Stimulated activated CD4-positive, alpha-beta T cell treated with anti-CD3 and anti-CD28 coated beads, Interleukin-1b, Interleukin-23, amount 100 ng/mL, for 1 hour (primary cell): ENCODE measurements at places on chromosomes 7 and 10.

GRCh38 chr7:41825927-41826480, 123.1 kb upstream of the INHBA start:
- DNase-seq, result no peak

- no peak for DNase-seq
These were observed 17.2 kb upstream of the STRIP2 start for GRCh38 chr7:129417073-129417472.

- no peak for DNase-seq
These were observed 170.4 kb downstream of the WNT2 start for GRCh38 chr7:117152213-117153007.

- DNase-seq, result no peak
These were observed 361 bp upstream of the PLXDC2 start for GRCh38 chr10:19815731-19816410.

- DNase-seq, result no peak
These were observed 42.2 kb downstream of the MAD1L1 start for GRCh38 chr7:2190531-2190930.

GRCh38 chr7:42628054-42628453, 283.8 kb downstream of the C7orf25 start:
- DNase-seq, result no peak

DNA sequence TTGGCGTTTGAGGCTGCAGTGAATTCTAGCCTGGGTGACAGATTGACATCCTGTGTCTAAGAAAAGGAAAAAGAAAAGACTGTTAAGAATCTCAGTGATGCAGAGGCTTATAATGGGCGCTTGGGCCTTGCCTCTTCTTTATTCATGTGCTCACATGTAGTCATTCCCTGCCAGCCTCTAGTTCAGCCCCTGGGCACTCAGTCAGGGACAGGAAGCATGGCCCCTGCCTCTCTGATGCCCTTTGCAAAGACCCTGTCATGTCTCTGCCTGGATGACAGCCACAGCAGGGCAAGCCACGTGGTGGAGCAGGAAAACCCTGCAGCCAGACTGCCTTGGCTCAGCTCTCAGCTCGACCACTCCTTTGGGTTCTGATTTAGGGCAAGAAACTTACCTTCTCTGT, 368.9 kb downstream of the RPS24 start:
- no peak for DNase-seq

- no peak for DNase-seq
These were observed 61.1 kb upstream of the PDCD4 start for GRCh38 chr10:110810625-110811024.

DNA sequence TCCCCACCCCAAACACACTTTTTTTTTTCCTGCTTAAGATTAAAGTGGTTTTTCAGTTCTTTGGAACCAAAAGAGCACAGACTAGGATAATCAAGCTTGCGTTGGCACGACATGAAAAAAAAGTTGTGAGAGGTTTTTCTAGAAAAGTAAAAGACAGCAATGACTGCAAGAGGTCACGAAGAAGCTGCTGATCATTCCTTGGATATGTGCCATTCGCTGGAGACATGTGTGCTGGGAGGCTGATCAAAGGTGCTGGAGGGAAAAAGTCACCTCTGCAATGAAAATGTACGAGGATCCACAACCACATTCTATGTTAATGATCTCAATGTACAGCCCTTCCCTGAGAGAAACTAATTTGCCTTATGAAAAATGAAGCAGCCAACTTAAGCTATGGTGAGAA, 5.4 kb downstream of the AKR1B1 start:
- DNase-seq, result no peak

- no peak for DNase-seq
These were observed 730.5 kb downstream of the ZWINT start for GRCh38 chr10:55630491-55631056.

GRCh38 chr7:135557455-135558336, at the start of gene NUP205:
TSS of gene NUP205 (plus strand) at chr7:135557917. CDS start at chr7:135557945, 28 bp downstream.
- peak; percentile 34 for DNase-seq

- no peak for DNase-seq
These were observed 743 bp upstream of the ZCCHC24 start for GRCh38 chr10:79445977-79446757.

GRCh38 chr10:131131726-131132591, 179.6 kb downstream of the TCERG1L start:
- DNase-seq, result no peak

DNA sequence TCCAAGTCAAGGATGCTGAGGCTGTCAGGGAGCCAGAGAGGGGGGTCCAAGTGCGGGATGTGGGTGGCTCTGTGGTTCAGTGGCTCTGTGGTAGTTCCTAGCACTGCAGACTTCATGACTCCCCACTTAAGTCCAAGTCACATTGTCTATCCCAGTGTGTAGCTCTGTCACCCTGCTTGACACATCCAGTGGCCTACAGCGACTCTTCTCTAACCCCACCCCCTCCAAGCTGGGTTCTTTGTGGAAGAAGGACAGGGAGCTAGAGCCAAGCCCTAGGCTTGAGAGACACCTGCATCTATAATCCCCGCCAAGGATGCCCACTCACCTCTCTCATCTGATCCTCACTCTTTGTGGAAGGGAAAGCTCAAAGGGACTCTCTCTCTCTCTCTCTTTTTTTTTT, 57.6 kb downstream of the ADCYAP1R1 start:
- DNase-seq, result no peak

- no peak for DNase-seq
These were observed 32.1 kb upstream of the A1CF start for GRCh38 chr10:50917486-50917885.

DNA sequence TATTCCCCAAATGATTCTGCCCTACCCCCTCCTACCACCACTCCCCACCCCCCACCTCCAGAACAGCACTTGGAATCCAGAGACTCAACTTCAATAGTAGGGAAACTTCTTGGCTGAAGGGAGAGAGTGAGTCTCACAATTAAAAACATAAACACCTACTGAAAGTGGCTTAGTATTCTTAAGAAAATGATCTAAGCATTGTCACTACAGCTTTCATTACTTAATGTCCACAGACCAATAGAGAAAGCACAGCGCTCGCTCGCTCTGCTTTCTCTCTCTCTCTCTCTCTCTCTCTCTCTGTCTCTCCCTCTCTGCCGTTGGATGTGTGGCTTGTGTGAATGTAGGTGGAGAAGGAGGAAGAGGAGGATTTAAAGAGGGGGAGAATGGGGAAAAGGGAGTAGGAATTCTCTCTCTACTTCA, 1.5 kb upstream of the SEMA3A start:
- no peak for DNase-seq

- DNase-seq, result no peak
These were observed 9.9 kb downstream of the CCNY start for GRCh38 chr10:35346248-35346647.

DNA sequence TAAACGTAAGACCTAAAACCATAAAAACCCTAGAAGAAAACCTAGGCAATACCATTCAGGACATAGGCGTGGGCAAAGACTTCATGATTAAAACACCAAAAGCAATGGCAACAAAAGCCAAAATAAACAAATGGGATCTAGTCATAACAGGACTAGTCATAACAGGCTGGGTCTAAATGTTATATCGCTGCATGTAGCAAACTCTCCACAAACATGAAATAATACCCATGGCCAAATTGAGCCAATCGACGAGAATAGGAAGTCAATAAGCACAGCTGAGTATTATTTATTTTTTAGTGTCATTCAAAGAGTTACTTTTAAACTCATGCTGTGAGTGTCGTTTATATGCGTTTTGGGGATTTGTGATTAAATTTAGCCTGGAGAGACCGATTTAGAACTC, 225.1 kb downstream of the TFEC start:
- no peak for DNase-seq

GRCh38 chr10:79044846-79045245, 23.9 kb upstream of the ZMIZ1 start:
- DNase-seq, result no peak

- no peak for DNase-seq
These were observed 63.8 kb downstream of the ZNF438 start for GRCh38 chr10:30967650-30968410.

DNA sequence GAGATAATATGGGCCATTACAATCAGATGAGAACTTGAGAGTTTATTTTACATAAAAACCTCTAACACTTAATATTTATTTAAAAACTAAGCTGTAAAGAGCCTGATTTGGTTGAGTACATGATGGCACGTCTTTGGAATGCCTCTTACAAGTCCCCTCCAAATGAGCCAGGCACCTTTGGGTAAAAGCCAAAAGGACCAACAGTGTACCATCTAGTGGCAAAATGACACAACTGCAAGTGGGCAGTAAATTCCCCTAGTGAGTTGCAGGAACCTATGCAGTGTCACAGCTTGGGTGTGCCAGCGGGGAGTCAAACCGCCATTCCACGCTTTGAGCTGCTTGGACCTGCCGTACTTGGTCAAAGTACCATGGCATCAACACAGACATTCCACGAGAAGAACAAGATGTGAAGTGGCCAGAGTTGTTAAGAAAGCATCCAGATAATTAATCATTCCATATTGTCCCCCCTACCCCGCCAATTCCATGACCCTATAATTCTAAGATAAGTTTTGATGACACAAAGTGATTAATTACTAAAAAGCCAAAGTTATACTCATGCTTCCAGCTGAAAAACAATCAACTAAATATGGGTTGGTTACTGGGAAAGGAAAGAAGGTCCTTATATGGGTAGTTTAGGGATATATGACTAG, 115.2 kb downstream of the SORBS1 start:
- DNase-seq, result no peak

DNA sequence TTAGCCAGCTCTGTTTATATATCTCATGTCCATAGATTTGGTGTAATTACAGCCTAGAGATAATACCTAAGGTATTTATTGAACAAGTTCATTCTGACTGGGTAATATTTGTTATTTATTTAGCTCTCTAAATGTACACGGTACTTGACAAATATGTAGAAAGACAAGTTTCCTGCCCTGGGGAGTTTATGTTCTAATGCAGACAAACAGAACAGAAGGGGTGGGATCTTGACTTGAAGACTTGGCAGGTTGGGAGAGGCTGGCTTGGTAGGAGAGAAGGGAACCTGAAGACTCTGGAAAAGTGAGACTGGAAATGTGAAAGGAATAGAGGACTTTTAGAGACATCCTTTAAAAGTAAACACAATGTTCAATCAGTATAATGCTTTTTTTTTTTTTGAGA, 97.7 kb upstream of the CDK6 start:
- DNase-seq, result no peak

GRCh38 chr7:7077945-7078344, 104.4 kb upstream of the C1GALT1 start:
- no peak for DNase-seq

- DNase-seq, result no peak
These were observed 258.4 kb upstream of the SP8 start for GRCh38 chr7:21044913-21045568.

DNA sequence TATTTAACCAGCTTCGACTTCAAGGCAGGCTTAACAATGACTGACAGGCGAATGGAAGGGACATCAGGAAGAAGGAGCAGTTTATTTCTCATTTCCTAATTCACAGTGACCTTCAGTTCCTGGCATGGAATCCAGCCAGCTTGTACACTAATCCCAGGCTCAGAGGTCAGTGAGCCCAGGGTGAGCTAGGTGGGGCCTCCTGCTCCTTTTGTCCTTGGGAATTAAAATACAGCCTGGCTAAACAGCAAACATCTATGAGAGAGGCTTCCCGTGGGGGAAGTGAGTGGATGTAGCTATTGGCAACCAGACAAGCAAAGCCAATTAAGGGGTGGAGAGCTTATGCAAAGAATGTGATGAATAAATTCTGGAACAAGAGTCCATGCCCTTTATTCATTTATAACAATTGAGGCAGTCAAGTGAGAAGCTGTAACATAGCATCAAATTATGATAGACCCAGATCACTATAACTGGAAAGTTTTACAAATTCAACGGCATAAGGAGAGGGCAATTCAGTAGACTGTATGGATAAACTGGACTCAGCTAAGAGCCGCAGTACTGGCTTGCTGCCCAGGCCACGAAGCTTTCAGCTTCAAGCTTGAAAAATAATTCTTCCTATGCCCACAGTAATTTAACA, 57.1 kb downstream of the STK17A start:
- no peak for DNase-seq

DNA sequence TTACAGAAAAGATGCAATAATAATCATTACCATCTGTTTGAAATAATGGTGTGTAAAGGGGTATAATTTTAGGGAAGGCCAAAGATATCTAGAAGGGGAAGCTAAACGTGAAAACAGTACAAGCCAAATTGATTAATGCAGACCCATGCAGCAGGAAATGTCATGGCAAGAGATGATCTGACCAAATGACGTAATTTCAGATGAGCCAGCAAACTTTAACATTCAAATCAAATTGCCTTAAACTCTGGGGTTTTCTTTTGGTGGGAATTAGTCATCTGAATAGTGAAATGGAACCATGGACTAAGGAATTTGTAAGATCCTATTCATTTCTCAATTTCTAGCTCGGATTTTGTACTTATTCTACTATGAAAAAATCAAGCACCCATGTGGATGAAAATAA, 21.4 kb upstream of the SCIN start:
- DNase-seq, result no peak
